ENCODE measurements at places on chromosomes 16 and 17.

- no peak for DNase-seq
Measured at GRCh38 chr16:51971184-51971583, 575.8 kb downstream of the TOX3 start.

- DNase-seq = peak; percentile 46
Measured at GRCh38 chr17:2087597-2088211, 32.8 kb downstream of the HIC1 start.

- DNase-seq = peak; percentile 10
Measured at GRCh38 chr17:39939588-39940419, 12.3 kb downstream of the LRRC3C start.

GRCh38 chr17:74042744-74043486 is 160.6 kb upstream of the RPL38 start:
- no peak for DNase-seq

DNA sequence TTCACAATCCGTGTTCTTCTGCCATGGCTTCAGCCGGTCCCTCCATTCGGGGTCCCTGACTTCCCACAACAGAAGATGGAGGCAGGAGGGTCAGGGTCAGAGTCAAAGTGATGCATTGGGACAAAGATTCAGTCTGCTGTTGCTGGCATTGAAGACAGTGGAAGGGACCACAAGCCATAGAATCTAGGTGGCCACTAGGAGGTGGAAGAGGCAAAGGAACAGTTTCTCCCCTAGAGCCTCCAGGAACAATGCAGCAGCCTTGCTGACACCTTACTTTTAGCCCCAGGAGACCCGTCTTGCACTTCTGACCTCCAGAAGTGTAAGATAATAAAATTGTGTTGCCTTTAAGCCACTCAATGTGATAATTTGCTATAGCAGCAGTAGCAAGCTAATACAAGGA is 55.9 kb downstream of the MFSD11 start:
- DNase-seq = peak; percentile 17

DNA sequence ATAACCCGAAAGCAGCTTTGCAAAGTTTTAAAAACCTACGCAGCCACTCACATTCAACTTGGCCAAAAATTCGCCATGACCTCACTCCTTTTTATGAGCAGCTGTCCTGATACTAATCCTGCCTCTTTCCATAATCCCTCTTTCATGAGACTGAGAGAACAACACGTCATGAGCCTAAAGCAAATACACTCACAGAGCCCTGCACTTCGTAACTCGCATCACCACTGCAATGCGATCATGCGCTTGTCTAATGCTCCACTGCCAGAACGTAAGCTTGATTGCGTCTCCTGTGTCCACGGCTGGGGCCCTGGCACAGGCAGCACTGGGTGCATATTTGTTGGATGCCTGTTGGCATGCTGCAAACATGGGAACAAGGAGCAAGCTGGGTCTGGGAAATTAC is 36.2 kb downstream of the CDRT4 start:
- DNase-seq = no peak

DNA sequence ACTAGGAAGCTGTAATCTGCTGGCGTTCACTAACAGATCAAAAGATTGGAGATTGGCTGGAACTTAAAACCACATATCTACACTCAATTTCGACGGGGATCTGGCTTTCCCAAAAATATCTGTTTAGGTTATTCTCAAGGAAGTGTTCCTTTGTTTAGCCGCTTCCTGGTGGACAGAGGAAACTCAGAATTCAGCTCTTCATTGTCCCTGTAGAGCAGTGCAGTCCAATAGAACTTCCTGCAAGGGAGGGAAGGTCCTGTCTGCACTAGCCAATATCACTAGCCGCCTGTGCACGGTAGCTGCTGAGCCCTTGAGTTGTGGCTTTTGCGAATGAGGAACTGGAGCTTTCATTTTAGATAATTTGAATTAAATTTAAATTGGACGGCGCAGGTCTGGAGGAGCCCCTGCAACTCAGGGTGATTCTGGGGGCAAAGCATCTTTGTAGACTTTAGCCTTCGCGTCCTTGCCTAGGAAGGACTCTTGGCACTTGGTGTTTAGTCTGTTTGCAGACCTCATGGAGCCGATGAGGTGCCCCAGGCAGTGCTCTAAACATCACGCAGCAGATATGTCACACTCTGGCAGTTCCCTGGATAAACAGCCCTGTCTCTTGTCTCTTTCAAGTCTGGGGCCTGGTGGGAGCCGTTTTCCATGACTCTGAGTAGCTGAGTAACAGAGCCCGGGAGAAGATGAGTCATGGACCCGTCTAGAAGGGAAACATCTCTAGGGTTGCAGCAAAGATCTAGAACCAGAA is 122.2 kb downstream of the CCDC182 start:
- DNase-seq = no peak

DNA sequence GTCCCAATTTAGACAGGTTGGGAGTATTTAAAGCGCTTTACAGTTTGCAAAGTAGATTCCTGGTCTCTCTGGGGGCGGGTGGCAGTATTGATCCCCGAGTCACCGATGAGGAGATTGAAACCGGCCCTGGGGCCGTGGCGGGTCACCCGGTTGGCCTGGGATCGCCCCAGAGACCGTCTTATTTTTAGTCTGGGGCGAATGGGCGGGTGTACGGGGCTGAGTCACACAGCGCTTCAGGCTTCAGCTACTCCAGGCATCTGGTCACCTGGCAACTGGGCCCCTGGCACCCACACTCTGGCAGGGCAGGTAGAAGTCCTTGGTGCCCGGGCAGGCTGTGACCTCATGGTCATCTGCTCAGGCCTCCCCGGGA is 669 bp downstream of the MIEF2 start:
- DNase-seq = peak; percentile 43

DNA sequence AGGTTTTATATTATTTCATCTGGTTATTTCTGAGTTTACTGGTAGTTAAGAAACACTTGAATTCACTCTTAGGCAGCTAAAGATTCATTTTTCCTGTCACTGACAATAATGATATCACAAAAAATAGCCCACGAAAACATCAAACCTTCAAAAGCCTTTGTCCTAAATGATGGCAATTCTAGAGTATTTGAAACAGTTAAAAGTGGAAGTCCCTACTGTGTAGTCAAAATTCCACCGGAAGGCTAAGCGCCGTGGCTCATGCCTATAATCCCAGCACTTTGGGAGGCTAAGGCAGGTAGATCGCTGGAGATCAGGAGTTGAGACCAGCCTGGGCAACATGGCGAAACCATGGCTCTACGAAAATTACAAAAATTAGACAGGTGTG is 103.5 kb downstream of the HIC1 start:
- DNase-seq = no peak

GRCh38 chr17:36510636-36511035 is 24.0 kb downstream of the MYO19 start:
- DNase-seq = no peak

- no peak for DNase-seq
Measured at GRCh38 chr17:43570518-43570928, 24.4 kb upstream of the ETV4 start.

DNA sequence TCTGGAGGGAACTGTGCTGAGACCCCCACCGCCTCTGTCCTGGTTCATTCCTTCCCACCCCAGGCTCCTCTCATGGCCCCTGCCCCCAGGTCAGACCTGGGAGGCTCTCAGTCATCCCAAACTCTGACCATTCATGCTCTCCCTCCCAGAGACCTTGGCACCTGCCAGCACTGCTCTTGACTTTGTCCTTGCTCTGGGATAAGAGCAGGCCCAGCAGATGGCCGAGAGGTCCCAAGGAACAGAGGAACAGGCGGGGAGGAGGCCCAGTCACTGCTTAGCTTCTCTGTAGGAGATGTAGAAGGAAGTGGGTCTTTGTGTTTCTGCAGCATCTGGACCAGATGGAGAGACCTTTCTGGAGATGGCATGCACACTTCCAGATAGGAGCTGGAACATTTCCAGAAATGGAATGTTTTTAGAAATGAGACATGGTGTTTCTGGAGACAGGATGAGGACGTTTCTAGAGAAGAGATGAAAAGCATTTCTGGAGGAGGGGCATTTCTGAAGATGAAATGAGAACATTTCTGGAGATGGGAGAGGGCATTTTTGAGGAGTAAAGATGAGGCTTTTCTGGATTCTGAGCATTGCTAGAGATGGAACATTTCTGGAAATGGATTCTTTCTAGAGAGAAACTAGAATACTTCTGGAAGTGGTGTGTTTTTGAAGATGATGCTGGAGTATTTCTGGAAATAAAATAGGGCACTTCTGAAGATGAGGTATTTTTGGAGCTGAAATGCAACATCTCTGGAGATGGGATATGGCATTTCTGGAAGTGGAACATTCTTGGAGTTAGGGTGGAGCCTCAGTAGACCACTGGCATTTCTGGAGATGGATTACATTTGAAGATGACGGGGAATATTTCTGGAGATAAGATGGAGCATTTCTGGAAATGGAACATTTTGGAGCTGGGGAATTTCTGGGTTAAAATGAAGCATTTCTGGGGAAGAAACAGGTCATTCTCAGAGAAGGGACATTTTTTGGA is 55.2 kb downstream of the RAI1 start:
- no peak for DNase-seq

All from CD4-positive, alpha-beta T cell treated with Interleukin-6 for 4 hours (primary cell).